ENCODE measurements at places on chromosomes 1 and 21.

- DNase-seq, result no peak
Measured at GRCh38 chr1:74812180-74812541, 79.2 kb downstream of the TYW3 start.

GRCh38 chr1:165683848-165684485 is 14.4 kb downstream of the ALDH9A1 start:
- DNase-seq, result no peak

- DNase-seq, result no peak
Measured at GRCh38 chr1:206606867-206607266, 5.4 kb downstream of the EIF2D start.

- DNase-seq, result no peak
Measured at GRCh38 chr1:103084181-103084580, 24.1 kb downstream of the COL11A1 start.

DNA sequence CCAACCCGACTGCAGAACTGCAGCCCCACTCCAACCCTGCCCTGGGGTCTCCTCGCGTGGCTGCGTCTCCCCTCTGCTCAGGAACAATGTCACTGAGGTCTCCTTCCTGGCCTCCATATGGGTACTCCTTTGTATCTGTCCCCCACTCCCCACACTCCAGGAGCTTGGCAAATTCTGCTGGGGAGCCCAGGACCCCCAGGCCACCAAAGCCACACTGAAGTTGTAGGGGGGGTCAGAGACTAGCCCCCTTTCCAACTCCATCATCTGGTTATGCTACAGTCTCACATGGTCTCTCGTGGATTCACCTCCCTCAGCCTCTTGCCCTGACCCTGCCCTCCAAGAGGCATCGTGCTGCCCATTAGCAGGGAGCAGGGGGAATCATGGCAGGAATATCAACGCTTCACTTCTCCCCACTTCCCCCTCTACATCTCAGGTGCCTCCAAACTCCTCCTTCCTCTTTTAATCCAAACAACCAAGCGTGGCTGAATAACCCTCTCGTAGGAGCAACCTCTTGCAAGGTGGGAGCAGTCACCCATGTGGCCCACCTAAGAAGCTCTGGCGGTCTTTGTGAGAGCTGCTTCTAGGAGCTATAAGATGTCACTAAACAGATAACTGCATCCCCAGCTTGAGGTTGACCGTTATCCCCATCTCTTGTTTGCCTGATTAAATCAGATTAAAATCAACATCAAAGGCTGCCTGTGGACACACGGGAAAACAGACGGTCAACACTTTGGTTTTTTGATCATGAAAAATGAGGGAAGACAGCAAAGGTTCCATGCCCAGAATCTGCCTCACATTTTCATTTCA is 86.4 kb downstream of the MIS18A start:
- no peak for DNase-seq

- no peak for DNase-seq
Measured at GRCh38 chr1:24379733-24380315, 33.8 kb downstream of the STPG1 start.

DNA sequence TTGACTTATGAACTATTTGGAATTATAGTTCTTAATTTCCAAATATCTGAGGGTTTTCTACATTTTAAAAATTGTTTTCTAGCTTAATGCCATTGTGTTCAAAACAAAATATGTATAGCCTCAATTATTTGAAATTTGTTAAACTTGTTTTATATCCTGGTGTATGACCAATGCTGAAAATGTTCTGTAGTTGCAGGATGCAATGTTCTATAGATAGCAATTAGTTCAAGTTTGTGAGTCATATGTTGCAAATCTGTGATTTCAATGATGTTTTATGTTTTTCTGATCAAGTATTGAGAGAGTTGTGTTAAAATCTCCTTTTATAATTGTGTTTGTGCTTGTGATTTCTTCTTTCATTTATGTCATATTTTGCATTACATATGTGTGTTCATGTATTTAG is 517.5 kb downstream of the ADGRL2 start:
- DNase-seq, result no peak

DNA sequence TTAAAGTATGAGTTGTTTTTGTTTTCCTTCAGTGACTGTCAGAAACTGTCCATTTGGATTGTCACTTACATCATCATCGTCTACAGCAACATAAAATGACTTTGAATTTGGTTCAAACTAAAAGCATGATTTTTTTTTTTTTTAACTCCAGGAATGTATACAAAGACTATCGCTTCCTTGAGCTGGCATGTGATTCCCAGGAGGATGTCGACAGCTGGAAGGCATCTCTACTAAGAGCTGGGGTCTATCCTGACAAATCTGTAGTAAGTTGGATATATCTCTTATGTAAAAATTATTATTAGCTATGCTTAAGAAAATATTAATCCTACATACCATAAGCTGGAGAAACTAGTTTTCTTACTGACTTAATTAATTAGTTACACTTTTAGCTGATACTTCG is 111.9 kb upstream of the C1orf105 start:
- no peak for DNase-seq

GRCh38 chr1:11578004-11578403 is 76.2 kb downstream of the FBXO2 start:
- no peak for DNase-seq

- DNase-seq, result no peak
Measured at GRCh38 chr1:64097859-64098258, 105.6 kb upstream of the UBE2U start.

- DNase-seq, result peak; percentile 67
Measured at GRCh38 chr1:216750031-216750627, 26.9 kb upstream of the ESRRG start.
